ENCODE measurements at places on chromosomes 2 and 18.

DNA sequence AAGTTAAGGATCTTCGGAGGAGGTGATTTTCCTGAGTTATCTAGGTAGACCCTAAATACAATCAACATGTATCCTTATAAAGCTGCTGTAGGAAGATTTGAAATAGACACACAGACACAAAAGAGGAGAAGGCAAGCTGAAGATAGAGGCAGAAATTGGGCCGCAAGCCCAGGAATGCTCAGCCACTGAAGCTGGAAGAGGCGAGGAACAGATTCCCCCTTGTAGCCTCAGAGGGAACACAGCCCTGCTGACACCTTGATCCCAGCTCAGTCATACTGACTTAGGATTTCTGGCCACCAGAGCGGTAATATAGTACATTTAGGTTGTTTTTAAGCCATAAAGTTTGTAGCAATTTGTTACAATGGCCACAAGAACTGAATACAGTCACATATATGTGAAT lies 90.9 kb downstream of the ETAA1 start:
- DNase-seq = no peak

DNA sequence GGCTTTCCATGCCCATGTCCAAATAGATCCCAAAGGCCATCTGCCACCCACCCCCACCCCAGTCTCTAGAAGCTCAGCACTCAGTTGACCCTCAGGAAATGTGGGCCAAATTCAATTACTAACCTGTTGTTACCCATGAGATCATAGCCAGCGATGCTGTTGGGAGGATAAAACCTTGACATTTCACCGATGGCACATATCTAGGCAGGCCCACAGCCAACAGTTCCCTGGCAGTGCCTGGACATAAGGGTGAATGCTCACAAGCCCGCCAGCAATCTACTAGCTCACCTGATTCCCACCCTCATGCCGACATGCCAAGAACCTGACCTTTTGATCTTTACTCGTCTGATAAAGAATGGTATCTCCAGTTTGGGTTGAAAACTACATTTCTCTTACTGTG lies 11.8 kb upstream of the ACOXL start:
- DNase-seq = no peak

GRCh38 chr2:60806988-60807681 lies 51.1 kb downstream of the PAPOLG start:
- DNase-seq = no peak

- DNase-seq = no peak
Measured at GRCh38 chr2:17122887-17123501, 395.2 kb downstream of the RAD51AP2 start.

DNA sequence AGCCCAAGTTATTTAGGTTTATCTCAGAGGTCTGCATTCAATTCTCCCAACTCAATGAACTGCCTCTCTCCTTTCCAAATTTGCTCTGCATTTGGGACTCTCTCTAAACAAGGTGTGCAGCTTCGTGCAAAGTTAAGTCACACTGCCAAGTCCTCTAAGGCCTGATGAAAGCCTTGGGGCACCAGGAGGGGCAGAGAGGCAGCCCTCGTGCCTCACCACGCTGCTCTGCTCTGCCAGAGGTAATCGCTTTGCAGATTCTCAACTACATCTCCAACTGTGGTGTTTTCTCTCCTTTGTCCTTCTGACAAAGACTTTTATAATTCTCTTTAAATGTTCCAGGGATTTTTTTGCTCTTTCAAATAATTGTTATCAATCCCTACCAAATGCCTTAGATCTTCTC lies 283.0 kb downstream of the MEIS1 start:
- DNase-seq = no peak

DNA sequence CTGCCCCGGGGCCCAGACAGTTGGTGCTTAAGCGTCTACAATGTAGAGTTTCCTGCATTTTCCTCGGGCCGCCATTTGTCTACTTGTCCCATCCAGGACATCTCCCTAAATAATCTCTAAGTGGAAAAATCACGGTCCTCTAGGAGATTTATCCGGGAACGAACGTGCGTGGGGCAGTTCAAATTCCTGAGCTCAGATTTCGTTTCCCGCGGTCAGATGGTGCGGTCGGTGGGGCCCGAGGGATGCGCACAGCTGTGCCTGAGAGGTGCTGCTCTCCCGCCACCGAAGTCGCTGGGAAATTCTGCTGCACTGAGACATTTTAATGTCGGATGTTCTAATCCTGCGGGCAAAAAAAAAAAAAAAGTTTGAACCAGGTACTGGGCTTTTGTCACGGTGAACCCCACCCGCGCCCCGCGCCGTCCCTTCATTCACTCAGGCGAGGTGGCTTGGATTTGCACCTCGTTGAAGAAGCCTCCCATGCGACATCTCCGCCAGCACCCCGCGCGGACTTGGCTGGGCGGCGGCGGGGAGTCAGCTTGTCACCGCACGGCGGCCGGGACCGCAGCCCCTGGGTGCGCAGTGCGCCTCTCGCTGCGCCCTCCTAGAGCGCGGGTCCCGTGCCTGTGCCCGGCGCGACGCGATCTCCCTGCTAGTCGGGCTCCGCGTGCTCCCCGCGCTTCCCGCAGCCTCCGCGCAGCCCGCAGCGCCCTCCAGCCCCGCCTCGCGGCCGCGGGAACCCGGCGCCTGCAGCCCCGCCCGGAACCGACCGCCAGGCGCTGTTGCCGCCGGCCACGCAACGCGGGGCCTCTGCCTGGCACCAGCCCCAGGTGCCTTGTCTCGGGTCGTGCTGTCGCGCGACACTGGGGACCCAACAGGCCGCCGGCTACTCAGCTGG lies 191.9 kb upstream of the TCF4 start:
- DNase-seq = no peak

GRCh38 chr18:23530195-23530594 lies 26.9 kb downstream of the RMC1 start:
- DNase-seq = no peak

DNA sequence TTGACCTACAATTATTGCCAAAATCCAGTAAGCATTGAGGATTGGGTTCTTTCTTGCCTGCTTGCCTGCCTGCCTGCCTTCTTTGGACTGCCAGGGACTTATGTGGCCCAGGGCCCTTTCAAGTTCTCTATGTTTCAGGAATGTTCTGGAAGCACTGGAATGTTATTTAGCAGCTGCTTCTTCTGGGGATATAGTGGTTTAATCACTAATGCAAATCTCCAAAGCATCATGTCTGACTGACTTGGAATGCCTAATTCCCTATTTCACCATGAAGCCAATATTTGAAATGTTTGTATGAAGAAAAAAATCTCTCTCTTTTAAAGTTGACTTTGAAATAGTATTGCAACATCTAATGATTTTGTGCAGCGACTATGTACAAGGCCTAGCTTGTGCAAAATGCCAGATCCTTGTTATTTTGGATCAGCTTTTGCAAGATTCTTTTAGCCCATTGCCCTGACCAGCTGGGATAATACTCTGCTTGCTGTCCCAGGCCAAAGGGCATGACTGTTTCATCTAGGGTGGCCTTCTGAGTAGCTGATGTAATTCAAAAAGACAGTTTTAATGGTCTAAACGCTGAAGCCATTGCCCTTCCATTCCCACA lies 204.6 kb downstream of the RND3 start:
- no peak for DNase-seq

GRCh38 chr2:120670771-120671480 lies 64.7 kb upstream of the GLI2 start:
- no peak for DNase-seq

GRCh38 chr2:4096978-4097766 lies 393.8 kb downstream of the DCDC2C start:
- no peak for DNase-seq

GRCh38 chr2:130936451-130936850 lies 99.7 kb downstream of the ARHGEF4 start:
- DNase-seq = no peak
